ENCODE measurements at places on chromosomes 2 and 18. TPM values are rescaled to one million over a fixed set of nuclear protein-coding genes. Genes with fewer than 3 reads are reported as not detected.

DNA sequence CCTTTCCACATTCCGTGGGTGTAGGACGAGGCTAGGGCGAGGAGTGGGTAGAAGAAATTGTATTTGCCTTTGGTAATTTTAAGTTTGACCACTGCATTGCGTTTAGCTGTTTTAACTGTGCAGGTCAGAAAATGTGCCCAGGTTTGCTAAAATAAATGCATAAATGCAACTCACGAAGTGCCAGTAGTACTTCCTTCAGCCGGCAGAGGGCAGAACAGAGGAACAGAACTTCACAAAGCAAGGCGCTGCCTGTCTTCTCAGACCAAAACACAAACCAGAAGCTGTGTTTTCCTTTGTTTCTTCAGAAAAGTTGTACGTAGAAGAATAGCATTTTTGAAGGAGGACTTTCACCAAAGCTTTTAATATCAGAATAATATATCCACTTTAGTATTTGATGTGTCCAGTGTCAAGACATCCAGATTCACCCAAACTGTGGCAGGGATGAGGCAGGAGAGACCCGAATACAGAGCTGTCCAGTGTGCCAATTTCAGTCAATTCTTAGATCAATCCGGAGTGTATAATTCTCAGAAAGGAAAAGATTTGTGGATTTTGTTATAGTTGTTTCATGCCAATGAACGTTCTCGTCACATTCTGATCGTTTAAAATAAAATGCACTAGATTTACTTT is 348.6 kb downstream of the DLGAP1 start:
- peak; percentile 63 for DNase-seq

- DNase-seq: no peak
Observed at GRCh38 chr2:112174383-112174782, 36.2 kb downstream of the FBLN7 start.

- no peak for DNase-seq
Observed at GRCh38 chr2:2703762-2704427, 372.8 kb upstream of the MYT1L start.

GRCh38 chr2:68464651-68465050 is 2.4 kb downstream of the FBXO48 start:
- DNase-seq: no peak

DNA sequence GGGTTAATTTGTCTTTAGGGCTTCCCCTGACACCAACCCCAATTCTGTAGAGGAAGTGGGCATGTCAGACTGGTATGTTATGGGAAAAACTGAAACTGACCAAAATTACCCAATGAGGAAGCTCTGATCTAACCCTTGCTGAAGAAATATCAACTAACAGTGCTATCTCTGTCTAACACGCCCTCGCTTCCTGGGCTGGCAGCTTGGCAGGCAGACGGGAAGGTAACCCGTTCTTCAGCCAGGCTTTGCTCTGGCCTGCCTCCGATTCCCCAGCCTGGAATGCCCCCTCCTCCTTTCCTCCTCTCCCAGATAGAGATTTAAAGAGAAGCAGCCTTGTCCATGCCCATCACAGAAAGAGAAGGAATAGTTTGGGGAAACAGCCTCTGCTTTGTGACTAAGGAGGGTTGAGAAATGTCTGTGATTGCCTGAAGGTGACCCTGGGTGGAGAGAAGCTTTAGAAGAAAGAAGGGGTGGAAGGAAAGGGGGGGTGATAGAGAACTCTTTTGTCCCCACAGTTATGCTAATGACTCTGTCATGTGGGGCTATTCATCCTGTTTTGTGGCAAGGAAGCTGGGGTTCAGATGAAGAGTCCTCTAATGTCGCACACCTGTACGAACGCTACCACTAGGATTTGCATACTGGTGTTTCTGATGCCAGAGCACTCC is 15.4 kb downstream of the HK2 start:
- no peak for DNase-seq

- DNase-seq: no peak
Observed at GRCh38 chr2:58976375-58977071, 735.4 kb upstream of the FANCL start.

DNA sequence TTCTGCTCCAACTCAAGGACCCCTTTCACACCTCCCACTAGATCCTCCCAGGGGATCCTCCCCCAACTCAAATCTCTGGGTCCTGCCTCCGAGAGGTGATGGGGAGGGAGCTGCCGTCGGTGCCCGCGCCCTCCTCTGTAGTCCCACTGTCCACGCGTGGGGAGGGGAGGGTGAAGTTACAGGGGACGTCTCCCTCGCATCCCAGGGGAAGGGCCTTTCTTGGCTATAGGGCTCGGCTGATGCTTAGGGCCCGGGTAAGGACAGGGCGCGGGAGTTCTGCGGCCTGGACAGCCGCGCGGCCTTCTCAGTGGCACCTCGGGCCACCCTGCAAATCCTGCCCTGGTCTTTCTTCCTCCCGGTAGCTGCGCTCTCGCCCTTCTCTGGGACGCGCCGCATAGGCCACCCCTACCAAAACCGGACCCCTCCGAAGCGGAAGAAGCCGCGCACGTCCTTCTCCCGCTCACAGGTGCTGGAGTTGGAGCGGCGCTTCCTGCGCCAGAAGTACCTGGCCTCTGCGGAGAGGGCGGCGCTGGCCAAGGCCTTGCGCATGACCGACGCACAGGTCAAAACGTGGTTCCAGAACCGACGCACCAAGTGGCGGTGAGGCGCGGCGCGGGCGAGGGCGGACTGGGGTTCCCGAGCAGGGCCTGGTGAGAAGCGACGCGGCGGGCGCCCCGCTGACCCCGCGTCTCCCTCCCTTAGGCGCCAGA is 1.2 kb downstream of the TLX2 start:
- no peak for DNase-seq

GRCh38 chr2:230924470-230925341 is at the start of gene GPR55:
Gene GPR55 (minus strand): TSS chr2:230925242. CDS start chr2:230910962, 14,280 bp downstream.
- no peak for DNase-seq

SLC11A1 gene
- polyA plus RNA-seq: 0.73 TPM

DNA sequence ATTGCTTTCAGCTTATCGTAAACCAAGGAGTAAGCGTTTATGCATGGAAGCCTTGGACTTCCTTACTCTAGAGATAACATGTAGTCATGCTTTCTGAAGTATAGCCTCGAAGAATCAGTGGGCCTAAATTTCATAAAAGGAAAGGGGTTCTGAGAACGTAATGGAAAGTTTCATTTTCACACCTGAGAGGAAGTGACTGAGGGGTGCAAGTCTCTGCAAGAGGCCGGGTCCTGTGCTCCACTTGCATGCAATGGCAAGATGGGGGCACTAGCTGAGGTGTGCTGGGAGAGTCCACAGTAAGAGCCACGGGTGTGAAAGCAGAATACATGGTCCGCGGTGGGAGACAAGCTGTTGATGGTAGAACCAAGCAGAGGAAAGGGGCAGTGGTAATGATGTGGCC is 36.5 kb upstream of the C1D start:
- no peak for DNase-seq

GRCh38 chr2:72149556-72150156 is 2.0 kb upstream of the CYP26B1 start:
- no peak for DNase-seq

DNA sequence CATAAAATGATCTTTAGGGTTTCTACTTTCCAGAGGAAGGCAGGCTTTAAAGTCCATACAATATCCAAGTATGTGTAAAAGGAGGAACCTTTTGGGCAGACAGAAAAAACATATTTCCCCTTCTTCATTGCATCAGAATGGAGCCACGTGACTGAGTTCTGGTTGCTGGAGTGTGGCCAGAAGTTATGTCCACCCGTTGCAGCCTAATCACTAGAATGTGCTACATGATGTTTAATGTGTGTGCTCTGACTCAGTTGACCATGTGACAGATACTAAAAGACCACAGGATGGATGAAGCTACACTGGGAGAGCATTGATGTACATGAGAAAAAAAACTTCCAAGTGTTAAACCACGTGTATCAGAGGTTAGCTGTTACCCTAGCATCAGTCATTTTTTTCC is 460.9 kb downstream of the RIT2 start:
- no peak for DNase-seq

- no peak for DNase-seq
Observed at GRCh38 chr2:69628325-69629021, 15.1 kb downstream of the AAK1 start.

SLC9A4 gene
- 8.0 TPM for polyA plus RNA-seq

DNAH7 gene
- polyA plus RNA-seq: 9.4 TPM

DNA sequence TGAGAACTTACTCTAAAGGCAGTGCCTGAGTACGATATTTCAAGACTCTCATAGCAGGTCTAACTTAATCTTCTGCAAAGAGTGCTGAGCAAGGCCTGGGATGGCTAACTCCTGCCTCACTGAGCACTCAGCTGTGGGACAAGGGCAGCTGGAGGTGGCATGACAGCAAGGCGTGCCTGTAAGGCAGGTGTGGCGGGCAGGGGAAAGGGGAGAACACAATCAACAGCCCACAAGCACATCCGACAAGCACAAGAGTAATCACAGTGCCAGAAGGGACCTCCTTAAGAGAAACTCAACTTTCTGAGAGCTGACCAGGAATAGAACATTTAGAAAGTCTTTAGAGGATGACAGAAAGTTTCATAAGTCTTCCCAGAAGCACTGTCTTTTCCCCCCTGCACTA is 42.0 kb downstream of the GPR45 start:
- DNase-seq: no peak

DNA sequence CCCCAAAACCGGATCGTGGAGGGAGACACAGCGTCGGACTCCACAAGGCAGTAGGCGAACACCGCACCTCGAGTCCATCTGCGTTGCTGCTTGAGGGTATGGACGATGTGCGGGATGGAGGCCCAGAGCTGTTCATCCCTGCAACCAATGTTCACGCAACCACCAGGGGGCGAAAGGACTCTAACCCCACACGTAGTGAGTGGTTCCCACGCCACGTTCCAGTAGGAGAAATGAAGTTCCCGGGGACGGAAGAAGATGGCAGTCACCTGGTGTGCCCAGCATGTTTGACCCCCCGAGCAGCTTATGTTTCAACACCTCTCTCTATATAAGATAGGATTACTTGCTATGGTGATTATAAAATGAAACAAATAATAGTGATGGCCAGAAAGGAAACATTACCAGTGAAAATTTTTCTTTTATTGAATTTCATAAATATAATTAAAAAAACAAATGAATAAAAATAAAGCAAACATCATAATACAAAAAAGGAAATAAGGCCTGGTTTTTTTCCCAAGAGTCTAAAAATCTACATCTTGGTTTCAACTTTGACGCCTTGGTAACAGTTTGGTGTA is 184.3 kb downstream of the SH3BP4 start:
- DNase-seq: peak; percentile 28

OSR1 gene
- polyA plus RNA-seq: 6.3 TPM

DNA sequence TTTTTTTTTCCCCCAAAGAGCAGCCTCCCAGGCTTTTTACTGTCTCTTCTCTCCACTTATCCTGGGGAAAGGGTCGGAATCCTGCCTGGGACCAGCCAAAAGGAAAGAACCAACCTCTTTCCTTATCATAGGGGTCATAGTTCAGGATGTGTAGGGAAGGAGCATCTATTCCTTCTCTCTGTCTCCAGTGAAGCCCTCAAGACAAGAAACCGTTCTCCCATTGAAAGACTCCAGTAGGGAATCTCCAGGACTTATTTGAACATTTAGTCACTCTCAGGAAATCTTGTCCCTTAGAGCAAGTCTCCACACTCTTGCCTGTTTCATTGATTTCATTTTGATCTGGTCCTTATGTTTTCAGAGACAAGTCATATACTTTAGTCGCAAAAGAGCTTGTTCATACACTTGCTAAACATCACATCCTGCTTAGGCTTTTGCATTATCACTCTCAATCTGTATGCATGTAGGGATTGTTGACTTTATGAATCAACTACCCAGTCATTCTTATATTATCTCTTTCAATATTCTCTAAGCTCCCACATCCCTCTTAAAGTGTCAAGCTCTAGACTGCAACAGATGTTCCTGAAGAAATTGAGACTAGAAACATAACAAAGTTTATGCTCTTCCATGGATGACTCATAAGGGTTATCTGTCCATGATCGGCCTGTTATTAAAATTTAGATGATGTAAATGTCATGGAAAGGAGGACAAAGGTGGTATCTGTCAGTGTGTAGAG is 116.2 kb upstream of the ST6GAL2 start:
- DNase-seq: no peak

GRCh38 chr2:18829976-18830375 is 240.6 kb upstream of the NT5C1B start:
- DNase-seq: no peak

DNA sequence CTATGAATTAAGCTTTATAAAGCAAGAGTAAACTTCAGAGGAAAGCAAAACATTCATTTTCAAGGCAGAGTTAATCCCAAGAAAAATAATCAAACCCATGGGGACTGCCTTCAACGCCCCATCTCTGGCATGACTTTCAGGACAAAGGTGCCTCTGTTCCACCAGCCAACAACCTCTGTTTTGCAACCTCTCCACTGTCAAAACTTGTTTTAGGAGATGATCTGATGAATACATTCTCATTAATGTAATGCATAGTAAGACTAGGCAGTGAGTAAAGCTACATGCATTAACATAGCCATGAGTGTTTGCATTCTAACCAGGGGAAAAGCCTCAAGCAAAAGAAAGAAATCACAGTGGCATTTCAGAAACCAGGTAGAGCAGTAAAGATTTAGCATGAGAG is 357.0 kb downstream of the FBXO15 start:
- no peak for DNase-seq

POTEI gene
- 0.04 TPM for polyA plus RNA-seq

HTR2B gene
- 25.8 TPM for polyA plus RNA-seq

CLEC4F gene
- polyA plus RNA-seq: not detected

RBBP8 gene
- 56.0 TPM for polyA plus RNA-seq

GRCh38 chr2:114843963-114844362 is 401.5 kb downstream of the DPP10 start:
- DNase-seq: no peak

PDCD1 gene
- 0.18 TPM for polyA plus RNA-seq

DNA sequence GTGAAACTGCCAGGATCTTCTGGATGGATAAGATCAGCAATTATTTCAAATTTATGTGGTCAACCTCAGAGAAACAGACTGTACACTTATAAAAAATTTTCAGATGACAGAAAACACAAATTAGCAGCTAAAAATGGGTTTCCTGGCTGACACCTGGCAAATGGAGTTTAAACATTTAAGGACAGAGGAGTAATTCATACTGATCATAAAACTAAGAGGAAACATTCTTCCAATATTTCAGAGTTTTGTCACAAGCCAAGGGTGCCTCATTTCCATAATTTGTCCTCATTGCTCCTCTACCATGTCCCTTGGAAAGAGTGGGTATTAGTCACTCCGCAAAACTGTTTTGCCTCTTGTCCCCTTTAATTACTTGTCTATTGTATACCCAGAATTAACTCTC is 70.2 kb downstream of the TMEFF2 start:
- no peak for DNase-seq

DNA sequence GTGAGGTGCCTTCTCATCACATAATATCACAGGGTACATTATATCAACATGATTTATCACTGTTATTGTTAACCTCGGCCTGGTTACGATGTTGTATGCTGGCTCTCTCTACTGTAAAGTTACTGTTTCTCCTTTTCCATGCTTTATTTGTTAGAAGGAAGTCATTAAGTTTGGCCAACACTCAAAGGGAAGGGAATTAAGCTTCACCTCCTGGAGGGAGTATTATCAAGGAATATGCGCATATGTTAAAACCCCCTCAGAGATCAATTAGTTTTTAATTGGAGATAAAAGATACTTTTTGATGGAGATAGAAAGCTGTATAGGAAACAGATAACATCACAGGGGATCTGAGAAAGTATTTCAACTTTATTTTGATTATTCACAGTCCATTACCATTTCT is 221.6 kb downstream of the DLGAP1 start:
- no peak for DNase-seq

GRCh38 chr18:57780706-57781347 is 22.3 kb downstream of the ATP8B1 start:
- no peak for DNase-seq

RBFA gene
- 30.4 TPM for polyA plus RNA-seq

ABCG5 gene
- 0.47 TPM for polyA plus RNA-seq

Measured in right renal pelvis (tissue), 4 donors.